AG10803 (cell line): ENCODE measurements at places on chromosomes 2 and 18.

GRCh38 chr2:105769504-105769903 is 24.8 kb downstream of the NCK2 start:
- no peak for DNase-seq

DNA sequence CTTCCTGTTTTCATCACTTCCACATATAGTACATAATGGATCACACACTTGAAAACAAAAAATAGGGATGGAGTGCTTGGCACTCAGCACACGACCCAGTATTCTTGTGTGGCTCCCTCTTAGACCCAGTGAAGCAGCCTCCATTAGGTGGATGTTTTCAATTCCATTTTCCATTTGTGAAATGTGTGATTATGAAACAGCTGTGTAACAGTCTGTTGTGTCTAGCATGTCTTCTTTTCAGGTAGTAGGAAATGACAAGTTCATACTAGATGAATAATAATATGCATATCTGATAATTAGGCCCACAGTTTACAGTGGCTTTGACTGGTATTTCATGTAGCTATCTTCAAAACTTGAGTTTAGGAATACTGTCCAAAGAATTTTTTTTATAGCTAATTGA is 35.5 kb downstream of the EML6 start:
- DNase-seq, result peak; percentile 11

GRCh38 chr2:82893190-82893589 is 1565.9 kb downstream of the SUCLG1 start:
- no peak for DNase-seq

- no peak for DNase-seq
These were observed 69.2 kb downstream of the PRELID3A start for GRCh38 chr18:12476955-12477354.

GRCh38 chr2:216901273-216901672 is 41.4 kb upstream of the TNP1 start:
- no peak for DNase-seq

DNA sequence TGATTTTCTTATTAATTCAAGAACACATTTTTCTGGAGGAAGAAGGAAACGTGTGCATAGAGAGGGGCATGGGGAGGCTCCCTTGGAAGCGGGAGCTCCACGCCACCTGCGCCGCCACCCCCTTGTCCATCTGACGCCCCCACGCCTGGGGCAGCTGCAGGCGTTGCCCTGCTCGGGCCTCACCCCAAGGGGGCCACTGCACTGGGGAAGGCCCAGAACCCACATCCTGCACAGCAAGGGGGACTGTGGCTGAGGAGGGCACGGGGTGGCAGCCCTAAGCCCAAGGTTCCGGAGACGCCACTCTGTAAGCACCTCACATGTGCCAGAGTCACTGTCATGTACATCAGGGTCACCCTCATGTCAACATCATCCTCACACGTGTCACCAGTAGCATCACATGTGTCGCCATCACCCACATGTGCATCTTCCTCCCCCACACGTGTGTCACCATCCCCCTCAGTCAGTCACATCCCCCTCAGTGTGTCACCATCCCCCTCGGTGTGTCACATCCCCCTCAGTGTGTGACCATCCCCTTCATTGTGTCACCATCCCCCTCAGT is 486.7 kb upstream of the SALL3 start:
- DNase-seq, result no peak

DNA sequence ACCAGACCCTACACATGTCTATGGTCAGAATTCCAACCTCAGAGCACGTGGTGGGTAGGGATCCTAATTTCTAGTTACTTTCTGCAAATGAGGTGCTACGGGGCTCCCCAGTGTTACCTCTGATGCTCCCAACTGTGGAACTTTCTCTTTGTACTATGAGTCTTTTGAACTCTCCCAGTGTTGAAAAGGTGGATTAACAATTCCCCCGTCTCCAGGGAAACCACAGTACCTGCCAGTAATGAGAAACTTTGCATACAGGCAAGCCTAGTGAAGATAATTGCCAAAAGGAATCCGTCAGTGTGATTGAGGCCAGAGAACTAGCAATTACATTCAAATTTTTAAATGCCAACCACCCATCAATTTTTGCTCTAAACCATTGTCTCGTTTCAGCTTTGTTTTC is 129.0 kb upstream of the FOSL2 start:
- no peak for DNase-seq

- DNase-seq, result no peak
These were observed 58.5 kb downstream of the SOS1 start for GRCh38 chr2:39062320-39062719.

DNA sequence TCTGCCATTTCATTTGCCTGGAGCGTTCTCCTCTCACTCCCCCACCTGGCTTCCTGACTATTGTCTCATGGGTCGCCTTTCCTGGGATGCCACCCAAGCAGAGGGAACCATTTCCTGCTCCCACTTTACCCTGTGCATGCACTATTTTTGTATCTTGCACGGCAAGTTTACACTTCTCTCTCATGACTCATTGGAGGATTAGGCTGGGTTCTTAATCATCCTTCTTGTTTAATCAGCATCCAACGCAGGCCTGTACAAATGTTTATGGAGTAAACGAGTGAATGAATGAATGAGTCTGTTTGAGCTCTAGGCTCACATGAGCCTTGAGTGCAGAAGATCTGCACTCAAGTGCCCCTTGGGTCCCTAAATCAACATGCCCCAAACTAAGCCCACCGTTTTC is 3.8 kb upstream of the ARHGAP25 start:
- DNase-seq, result peak; percentile 32

- DNase-seq, result no peak
These were observed 90.9 kb downstream of the MYCN start for GRCh38 chr2:16031058-16031847.

GRCh38 chr2:2825516-2826208 is 494.6 kb upstream of the MYT1L start:
- no peak for DNase-seq

GRCh38 chr18:36862182-36862581 is 33.3 kb downstream of the KIAA1328 start:
- no peak for DNase-seq

- DNase-seq, result peak; percentile 84
These were observed 40.0 kb downstream of the CCDC102B start for GRCh38 chr18:68837665-68838451.

GRCh38 chr2:85534881-85535280 is 4.1 kb upstream of the MAT2A start:
- no peak for DNase-seq

DNA sequence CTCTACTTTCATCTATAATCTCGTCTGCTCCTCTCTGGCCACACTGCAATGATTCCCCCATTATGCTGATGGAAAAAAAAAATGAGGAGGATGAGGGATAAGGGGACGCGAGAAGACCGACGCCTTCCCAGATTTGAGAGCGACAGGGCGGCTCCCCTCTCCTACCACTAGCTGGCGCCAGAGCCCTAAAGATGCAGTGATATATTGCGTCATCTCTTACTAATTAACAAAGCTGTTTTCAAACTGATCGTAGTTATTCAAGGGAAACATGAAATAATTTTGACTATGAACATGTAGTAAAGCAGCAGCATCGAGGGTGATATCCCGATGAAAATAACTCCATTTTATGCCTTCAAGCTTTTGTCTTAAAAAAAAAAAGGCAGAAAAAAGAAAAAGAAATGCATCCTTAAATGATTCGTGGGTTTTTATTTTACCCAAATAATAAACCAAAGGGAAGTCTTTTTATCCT is 48.0 kb upstream of the HNRNPA3 start:
- DNase-seq, result peak; percentile 74

DNA sequence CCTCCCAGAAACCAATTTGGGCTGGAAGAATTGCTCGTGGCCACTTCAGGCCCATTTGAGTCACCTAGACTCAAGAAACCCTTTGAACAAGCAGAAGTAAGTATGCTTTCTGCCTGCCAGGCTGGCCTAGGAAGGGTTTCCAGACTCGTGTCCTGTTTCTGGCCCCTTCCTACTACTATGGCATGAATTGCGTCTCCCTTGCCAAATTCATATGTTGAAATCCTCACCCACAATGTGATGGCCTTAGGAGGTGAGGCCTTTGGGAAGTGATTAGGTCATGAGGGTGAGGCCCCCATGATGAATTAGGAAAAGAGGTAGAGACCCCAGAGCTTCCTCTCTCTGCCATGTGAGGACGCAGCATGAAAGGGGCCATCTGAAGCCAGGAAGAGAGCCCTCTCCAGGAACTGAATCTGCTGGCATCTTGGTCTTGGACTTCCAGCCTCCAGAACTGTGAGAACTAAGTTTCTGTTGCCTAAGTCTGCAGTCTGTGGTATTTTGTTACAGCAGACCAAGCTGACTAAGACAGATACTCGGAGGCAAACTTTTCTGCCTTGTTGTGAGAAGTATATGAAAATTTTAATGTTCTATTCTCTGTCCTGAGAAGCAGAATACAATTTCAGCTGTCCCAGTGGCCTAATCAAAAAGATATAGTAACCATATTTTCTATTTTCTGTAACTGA is 13.1 kb downstream of the GPR45 start:
- peak; percentile 22 for DNase-seq

- no peak for DNase-seq
These were observed 2.0 kb downstream of the OTOS start for GRCh38 chr2:240138254-240138984.

- DNase-seq, result peak; percentile 39
These were observed 265.1 kb downstream of the SH3BP4 start for GRCh38 chr2:235216901-235217300.

- DNase-seq, result no peak
These were observed 879 bp upstream of the GALNT5 start for GRCh38 chr2:157256626-157257025.

DNA sequence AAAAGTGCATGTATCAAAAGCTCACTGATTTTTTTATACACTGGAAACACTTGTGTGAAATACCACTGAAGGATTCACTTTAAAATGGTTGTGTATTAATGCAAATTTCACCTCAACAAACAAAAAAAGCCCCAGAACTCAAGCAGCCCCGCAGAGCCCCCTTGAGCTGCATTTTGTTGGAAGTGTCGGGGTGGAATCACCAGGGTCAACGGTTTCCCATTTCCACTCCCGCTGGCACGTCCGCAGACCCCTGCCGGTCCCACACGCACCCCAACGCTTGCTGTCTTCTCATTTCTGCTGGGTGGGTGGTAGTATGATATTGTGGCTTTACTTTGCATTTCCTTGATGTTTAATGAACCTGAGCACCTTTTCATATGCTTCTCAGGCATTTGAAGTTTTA is 239.7 kb downstream of the FAM210A start:
- DNase-seq, result no peak

DNA sequence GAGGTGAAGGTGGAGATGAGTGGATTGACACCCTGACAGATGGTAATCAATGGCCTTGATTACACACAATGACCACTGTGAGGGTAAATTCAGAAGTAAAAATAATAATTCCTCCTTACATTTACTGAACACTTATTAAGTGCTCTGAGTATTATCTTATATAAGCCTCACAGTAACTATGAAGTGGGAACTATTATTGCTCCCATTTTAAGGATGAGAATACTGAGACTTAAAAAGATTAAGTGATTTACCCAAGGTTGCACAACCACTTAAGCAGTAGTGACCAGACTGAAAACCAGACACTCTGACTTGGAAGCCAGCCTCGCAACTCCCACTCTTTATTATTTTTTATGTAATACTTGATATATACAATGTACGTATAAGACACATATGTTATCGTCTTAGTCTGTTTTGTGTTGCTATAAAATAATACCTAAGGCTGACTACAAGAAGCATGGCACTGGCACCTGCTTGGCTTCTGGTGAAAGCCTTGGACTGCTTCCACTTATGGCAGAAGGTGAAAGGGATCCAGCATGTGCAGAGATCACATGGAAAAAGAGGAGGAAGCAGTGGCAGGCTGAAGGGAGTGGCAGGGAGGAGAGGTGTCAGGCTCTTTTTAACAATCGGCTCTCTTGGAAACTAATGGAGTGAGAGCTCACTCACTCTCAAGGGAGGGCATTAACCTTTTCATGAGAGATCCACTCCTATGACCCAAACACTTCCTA is 41.5 kb upstream of the C1D start:
- DNase-seq, result no peak

- no peak for DNase-seq
These were observed 87.7 kb upstream of the CXCR4 start for GRCh38 chr2:136205615-136206014.

DNA sequence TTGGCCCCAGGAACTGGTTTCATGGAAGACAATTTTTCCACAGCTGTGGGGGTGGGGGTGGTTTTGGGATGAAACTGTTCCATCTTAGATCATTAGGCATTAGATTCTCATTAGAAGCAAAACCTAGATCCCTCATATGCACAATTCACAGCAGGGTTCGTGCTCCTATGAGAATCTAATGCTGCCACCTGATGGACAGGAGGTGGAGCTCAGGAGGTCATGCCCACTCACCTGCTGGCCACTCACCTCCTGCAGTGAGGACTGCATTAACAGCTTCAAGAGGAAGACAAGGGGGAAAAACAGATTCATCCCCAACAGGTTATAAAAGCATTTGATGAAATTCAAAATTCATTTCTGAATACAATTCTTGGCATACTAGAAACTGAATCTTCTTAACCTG is 38.5 kb downstream of the THAP4 start:
- DNase-seq, result no peak

- DNase-seq, result peak; percentile 97
These were observed 105.5 kb downstream of the ZEB2 start for GRCh38 chr2:144414324-144414845.

GRCh38 chr18:73674125-73674865 is 473.3 kb downstream of the FBXO15 start:
- no peak for DNase-seq

GRCh38 chr2:162175714-162176113 is 23.7 kb upstream of the GCG start:
- DNase-seq, result peak; percentile 15

DNA sequence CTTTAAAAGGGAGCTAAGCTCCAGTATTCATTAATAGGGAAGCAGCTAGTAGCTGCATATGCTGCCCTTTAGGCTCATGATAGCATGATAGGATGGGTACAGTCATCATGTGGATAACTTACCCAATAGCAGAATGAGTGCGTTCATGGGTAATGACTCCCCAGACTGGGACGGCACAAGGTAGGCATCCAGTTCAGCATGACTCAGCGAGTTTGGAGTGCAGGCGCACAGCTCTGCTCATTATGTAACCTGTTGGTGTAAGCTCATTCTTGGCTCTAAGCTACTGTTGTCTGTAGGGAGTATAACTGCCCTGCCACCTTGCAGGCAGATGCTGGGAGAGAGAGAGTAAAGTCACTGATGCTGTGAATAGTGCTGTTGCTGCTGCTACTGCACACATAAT is 209.2 kb upstream of the SYT4 start:
- no peak for DNase-seq

GRCh38 chr2:19062370-19062769 is 296.1 kb downstream of the OSR1 start:
- DNase-seq, result no peak

DNA sequence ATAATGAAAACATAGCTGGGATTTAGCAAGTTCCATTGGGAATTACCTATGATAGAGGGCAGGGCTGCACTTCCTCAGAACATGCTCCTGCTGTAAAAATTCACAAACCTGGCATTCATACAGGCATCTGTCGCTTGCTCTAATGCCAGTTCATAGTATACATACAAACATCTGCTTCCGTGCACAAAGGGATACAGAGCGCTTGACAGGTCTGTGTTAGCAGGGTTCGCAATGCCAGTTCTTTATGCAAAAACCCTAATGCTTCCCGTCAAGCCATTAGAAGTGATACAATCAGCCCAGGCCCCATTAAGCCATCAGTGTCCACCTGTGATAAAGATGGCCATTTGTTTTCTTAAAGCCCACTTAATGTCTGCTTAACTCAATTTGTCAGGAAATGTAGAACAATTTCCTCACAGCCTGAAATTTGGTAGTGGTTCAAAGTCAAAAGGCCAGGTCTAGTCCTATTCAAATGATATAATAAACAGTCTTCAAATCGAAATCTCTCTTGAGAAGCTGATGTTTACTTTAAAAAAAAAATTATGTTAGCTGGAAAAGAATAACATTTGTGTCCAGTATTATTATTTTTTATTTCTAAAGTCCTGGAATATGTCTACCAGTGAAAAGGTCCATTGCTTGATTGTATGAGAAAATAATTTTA is 556.3 kb downstream of the ARHGAP15 start:
- no peak for DNase-seq
